Spinal cord (tissue), 10 donors: ENCODE measurements at places on chromosomes 11 and 22.

GRCh38 chr11:85423316-85423715, 203.8 kb downstream of the DLG2 start:
- no peak for DNase-seq

DNA sequence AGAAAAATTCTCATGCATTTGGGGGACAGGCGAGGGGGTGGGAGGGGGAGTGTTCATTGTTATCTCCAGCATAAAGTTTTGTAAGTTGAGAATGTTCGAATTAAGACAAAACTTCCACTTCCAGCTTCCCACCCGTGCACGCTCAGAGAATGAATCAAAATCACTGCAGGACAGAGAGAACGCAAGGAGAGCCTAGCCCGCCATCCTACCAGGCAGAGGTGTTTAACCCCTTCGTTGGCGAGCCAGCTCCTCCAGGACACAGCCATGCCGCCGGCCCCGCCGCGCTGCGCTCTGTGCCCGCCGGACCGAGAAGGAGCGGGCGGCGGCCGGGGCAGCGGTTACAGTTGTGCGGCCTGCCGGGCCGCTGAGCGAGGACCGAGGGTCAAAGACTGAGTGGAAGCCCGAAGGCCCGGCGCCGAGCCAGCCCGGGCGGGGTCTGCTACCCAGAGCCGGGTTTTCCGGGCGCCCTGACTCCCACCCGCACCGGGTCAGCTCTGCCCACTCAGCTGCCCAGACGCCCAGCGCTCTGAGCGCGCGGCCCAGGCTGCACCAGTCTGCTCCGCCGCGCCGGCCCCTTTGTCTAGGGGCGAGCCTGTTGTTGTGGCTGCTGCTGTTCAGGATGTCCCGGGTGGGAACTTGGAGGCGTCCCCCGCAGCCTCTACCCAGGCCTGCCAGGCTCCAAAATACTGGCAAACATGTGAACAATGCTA, at the start of gene NOX4:
Gene NOX4 (minus strand): TSS at position 395 of the 710 bp plus-strand sequence. CDS start 129 bp downstream, at position 266.
- peak; percentile 85 for DNase-seq

DNA sequence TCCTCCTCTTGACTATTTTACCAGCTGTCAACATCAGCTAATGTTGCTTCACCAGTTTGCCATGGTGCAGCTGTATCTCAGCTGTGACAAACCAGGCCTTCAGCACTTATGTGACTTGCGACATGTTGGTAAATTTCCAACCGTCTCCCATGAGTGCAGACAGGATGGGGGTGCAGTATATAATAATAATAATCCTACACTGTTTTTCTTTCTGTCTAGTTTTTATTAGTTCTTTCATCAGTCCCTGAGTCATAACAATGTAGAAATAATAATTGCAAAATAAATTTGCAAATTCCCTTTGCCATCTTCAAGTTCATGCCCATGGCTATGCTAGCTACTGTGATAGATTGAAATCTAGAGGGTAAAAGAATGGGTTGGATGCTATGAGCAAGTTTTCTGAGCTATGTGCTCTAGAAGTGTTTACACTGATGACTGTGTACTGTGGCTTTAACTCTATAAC, 4.9 kb downstream of the MMP13 start:
- DNase-seq = peak; percentile 5

- no peak for DNase-seq
These were observed 65.8 kb downstream of the LRRC32 start for GRCh38 chr11:76604626-76605241.

DNA sequence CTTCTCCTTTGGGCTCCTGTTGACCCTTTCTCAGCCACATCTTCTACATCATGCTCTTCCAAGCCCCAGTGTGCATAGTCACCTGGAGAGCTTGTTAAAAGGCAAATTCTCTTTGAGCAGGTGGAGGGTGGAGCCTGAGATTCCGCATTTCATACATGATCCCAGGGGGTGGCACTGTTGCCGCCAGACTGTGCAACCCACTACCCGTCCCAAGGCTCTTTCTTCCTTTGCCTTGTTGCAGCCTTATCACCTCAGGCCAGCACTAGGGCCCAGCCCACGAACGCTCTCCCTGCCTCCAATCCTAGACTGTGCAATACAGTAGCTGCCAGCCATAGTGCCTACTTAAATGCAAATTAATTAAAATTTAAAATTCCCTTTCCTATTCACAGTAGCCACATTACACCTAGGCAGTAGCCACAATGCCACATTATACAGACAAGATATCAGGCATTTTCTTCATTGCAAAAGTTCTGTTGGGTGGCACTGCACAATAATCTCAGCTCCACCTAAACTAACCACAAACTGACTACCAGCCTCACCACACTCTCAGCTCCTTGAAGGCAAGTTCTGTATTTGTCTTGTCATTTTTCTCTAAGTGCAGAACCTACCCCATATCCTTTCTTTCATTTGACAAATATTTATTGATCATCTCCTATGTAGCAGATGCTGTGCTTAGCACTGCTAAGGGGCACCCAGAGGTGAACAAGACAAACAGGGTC, 4.6 kb upstream of the KCNJ5 start:
- no peak for DNase-seq

DNA sequence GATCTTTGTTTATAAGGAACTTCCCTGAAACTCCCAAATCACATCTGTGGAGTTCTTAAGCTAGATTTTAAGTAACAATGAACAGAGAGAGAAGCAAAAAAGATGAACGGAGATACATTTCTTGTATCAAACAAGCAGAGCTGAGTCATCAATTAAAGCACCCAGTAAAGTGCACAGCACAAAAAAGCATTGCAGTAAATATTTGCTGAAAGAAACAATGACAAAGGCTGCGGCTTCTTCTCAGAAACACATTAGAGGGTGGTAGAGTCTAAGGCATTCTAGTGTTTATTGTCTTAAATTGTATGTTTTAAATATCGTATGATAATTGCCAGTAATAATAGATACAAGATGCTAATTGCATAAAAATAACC, 941.6 kb upstream of the CHORDC1 start:
- no peak for DNase-seq

DNA sequence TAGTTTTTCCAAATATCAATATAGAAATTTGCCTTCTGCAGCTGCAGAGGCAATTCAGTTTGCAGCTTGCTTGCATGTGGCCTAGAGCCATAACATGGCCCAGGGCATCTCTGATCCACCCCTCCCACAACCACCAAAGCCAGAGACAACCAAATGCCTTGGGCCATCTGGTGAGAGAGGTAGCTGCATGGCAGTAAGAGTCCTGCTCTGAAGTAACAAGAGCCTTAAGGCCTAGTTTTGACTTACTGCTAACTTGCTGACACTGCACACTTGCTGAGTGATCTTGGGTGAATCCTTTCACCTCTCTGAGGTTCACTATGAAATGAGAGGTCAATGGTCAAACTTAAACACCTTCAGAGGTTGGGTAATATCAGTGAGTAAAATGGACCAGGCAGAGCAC, 4.9 kb upstream of the SPECC1L start:
- DNase-seq = no peak

- DNase-seq = no peak
These were observed 1599.2 kb upstream of the TENM4 start for GRCh38 chr11:81039916-81040524.

DNA sequence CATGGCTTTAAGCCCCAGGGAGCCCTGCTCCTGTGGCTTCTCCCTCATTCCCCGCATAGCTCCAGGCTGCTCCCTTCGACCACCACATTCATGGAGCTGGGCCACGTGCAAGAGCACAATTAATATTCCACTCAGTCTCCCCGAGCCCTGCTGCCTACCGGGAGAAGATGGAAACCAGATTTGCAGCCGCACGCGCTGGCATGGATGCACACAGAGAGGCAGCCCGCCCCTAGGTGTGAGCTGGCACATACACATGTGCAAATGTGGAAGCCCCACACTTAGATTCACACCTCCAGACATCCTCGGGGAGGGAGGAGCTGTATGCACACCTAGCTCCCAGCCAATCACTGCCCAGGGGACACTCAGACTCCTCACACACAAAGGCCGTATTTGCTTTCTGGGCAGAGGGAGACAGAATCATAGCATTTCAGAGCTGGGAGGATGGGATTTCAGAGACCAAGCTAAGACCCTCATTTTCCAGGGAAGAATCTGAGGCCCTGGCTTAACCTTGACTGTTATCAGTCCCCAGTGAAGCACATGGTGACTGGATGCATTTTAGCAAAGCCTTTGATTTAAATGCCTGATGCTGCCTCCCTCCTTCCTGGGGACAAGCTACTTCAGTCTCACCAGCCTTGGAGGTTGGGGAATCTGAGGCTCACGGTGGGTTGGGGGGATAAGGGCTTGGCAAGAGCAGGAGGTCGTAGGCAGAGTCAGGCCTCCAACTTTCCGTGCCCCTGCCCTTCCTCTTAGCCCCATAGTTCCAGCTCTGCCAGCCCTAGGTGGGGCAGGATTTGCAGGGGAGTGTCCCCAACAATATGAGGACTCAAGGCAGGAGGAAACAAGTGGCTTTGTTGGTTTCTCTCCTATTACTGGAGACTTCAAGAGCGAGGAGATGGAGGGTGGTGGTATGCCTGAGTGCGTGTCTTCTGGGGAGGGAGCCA, 5.3 kb upstream of the CREB3L1 start:
- no peak for DNase-seq

DNA sequence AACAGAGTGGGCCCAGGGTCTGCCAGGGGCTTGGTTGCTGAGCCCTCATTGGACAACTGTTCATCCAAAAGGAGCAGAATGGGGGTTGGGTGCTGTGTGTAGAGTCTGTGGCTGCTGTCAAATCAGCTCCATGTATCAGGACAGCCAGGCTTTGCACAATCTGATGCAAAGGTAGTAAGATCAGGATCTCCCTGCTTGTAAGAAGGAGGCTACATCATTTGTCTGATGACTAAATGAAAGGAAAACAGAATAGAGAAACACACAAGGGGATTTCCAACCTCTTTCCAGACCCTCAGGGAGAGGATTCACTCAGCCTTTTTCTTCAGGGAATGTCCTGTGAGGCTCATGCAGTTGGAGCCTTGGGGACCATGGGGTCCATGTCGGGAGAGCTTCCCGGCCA, 7.2 kb downstream of the MICAL2 start:
- DNase-seq = no peak

GRCh38 chr11:43576320-43576802, 104.2 kb upstream of the HSD17B12 start:
- peak; percentile 78 for DNase-seq

- no peak for DNase-seq
These were observed 40.7 kb upstream of the TIMP3 start for GRCh38 chr22:32760815-32761214.

DNA sequence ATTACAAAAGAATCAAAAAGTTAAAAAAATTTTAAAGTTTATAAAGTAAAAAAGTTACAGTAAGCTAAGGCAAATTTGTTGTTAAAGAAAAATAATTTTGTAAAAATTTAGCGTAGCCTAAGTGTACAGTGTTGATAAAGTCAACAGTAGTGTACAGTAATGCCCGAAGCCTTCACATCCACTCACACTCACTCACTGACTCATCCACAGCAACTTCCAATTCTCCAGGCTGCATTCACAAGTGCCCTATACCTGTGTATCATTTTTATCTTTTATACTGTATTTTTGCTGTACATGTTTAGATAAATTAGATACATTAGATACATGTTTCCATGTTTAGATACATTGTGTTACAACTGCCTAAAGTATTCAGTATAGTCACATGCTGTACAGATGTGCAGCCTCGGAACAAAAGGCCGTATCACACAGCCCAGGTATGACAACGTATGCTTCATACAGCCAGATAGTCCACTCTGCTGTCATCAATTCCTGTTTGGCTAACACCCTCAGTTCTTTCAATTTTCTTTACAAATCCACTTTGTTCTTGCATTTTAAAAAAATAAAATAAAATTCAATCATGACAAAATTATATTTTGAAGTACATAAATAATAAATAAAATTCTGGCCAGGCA, 80.7 kb downstream of the RBFOX2 start:
- DNase-seq = no peak

DNA sequence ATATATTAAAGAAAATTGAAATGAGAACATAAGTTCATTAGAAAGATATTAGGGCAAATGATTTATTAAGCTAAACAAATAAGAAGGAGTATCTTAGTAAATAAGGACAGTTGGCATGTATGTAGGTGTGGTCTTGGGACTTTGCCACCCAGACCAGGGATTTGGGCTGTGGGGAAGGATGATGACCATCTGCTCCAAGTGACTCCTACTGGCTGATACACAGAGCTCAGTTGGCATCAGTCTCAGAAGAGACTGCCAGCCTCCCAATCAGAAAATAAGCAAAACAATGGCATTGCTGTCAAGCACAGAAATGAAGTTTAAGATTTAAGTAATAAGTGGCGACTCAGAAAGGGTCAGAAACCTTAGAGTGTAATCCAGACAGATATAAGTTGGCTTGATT, 49.5 kb downstream of the PAX6 start:
- DNase-seq = peak; percentile 73

GRCh38 chr11:108906329-108906728, 241.5 kb downstream of the DDX10 start:
- no peak for DNase-seq

DNA sequence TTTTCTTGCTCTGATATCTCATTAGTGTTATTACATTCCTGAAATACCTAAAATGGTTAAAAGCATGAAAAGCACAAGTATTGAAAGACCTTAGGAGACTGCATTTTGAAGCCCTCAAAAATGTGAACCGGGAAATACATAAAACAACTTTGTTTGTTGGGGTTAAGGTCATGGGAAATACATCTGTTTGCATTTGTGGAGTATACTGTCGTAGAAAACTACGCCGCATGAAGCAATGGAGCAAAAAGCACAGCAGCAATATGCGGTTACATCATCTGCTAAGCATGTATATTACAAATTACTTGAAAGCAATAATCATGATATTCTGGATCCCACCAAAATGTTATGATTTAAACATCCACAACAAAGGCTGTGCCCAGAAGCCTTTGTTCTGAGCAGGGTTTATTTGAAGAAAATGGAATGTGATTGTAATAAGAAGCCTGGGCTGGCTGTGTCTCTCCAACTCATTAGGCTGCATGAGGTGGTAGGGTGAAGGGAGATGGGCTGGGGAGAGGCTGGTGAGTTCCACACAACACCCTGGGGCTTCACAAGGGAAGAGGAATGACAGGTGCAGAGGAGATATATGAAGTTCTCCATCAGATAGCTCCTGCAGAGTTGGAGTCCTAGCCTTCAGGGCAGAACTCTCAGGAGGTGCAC, 64.7 kb upstream of the LIN7C start:
- DNase-seq = no peak

DNA sequence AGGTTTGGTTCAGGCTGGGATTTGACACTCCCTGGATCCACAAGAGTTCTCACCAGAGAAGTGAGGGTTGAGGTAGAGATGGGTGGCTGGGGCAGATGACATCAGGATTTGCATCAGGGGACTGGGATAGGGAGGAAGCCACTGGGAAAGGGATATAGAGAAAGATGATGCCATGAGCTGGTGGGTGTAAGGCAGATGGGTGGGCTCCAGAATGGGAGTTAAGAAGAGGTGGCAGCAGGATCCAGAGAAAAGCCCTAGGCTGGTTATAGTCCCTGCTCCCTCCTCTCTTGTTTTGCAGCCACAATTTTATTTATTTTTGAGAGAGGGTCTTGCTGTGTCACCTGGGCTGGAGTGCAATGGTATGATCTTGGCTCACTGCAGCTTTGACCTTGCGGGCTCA, 1.8 kb upstream of the C1QTNF4 start:
- DNase-seq = no peak

- no peak for DNase-seq
These were observed 41.1 kb downstream of the OSBPL5 start for GRCh38 chr11:3123761-3124733.

GRCh38 chr11:2256951-2257700, 13.3 kb downstream of the ASCL2 start:
- no peak for DNase-seq

- no peak for DNase-seq
These were observed 41.5 kb upstream of the CARD18 start for GRCh38 chr11:105181100-105181499.
